CD4-positive, alpha-beta memory T cell (primary cell): ENCODE measurements at places on chromosomes 11 and 22. TPM values are rescaled to one million over a fixed set of nuclear protein-coding genes. Genes with fewer than 3 reads are reported as not detected.

- peak; percentile 24 for DNase-seq
These were observed 467 bp downstream of the ESS2 start for GRCh38 chr22:19143967-19144400.

Gene TREH
- not detected for polyA plus RNA-seq

GRCh38 chr11:59965424-59965823 lies 1.6 kb downstream of the OOSP4A start:
- DNase-seq = no peak

DNA sequence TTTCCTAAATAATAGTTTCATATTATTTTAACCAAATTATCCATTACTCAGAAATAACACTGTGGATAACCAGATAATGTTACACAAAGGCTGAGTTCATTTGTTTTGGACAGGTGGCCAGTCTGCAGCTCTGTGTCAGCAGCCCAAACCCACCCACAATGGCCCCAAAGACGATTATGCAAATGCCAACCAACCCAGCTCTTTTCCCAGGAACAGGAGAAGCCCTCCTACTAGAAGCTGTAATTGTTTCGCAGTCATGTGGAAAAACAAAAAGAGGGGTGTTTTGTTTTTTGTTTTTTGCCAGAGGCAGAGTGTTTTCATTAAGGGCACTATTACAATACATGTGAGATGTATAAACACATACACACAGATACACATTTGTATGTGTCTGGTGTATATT lies 102.1 kb downstream of the FCHSD2 start:
- DNase-seq = no peak

Gene FAU
- 913 TPM for polyA plus RNA-seq

Gene FGF4
- polyA plus RNA-seq = not detected

GRCh38 chr11:93493252-93493897 lies 49.8 kb downstream of the SMCO4 start:
- DNase-seq = no peak

Gene MS4A15
- not detected for polyA plus RNA-seq

DNA sequence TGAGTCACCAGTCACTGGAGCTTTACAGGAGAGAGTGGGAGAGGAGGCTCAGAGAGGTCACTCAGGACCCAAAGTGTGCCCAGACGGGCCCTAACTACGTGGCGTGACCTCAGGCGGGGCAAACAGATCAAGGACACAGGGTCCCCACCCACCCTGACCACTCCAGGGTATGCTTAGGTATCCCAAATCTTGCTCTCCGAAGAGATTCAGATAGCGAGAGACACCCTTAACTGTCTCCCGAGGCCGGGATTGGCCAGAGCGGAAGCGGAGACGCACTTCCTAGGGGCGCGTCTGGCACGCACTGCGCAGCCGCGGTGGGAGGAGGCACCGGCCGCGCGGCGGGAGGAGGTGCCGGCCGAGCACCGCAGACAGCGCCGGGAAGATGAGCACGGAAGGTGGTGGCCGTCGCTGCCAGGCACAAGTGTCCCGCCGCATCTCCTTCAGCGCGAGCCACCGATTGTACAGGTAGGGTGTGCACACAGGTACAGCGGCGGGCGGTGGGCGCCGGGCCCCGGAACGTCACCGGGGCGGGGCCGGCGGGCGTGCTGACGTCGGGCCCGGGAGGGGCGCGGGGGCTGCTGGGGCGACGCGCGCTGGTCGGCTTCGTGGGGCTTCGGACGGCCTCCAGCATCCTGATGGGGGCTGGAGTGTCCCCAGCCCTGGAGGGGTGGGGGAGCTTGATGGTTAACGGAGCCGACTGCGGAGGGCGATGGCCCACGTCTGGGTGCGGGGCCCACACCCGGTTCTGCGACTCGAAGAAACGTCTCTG lies at the start of gene PTS:
Gene PTS, plus strand, starts transcription at position 367 of the 769 bp plus-strand sequence. Its CDS starts 16 bp downstream, at position 383.
- DNase-seq = peak; percentile 87

GRCh38 chr11:8807544-8808225 lies 103.3 kb upstream of the AKIP1 start:
- no peak for DNase-seq

Gene CARD18
- not detected for polyA plus RNA-seq

DNA sequence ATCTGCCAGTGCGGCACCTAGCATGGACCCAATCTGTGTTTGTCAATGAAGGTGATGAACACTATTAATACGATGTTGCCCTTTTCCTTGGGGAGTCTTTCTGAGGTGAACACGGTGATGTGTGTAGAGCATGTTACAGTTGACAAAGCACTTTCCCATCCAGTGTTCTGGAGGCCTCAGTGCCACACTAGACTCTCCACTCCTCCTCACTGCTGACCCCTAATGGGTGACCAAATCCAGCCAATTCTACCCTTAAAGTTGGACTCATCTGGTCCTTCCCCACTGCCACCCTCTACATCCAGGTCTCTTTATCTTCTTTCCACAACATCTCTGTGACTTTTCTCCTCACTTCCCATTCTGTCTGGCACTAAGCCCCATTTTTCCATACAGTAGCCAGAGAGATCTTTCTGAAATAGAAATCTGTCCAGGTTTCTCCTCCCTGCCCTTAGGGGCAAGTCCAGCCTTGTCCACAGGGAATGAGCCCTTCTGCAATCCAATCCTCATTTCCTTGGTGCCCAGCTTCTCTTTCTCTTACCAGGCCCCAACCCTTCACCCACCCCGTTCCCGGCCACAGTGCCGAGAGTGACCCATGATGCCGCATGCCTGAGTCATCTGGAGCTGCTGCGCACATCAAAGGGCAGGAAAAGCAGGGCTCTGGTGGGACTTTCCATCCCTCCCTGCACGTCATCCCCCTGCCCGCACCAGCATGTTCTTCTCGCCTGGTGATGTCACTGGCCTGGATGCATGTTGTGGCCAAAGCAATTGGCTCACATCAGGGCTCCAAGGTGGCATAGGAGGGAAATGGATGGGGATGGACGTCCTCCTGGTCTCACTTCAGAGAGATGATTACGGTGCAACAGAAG lies 64.2 kb downstream of the RASSF10 start:
- DNase-seq = no peak

GRCh38 chr11:71934213-71934612 lies 5.4 kb downstream of the RNF121 start:
- DNase-seq = no peak
